ENCODE measurements at places on chromosomes 3 and 15. TPM values are rescaled to one million over a fixed set of nuclear protein-coding genes. Genes with fewer than 3 reads are reported as not detected.

CCR3 gene
- 0.29 TPM for total RNA-seq

TUSC7 gene
- total RNA-seq = not detected

SPTBN5 gene
- not detected for total RNA-seq

SPINK8 gene
- total RNA-seq = not detected

GRK7 gene
- not detected for total RNA-seq

CPN2 gene
- total RNA-seq = not detected

REC114 gene
- total RNA-seq = not detected

CCR1 gene
- 0.35 TPM for total RNA-seq

GRAMD2A gene
- 0.33 TPM for total RNA-seq

CCR8 gene
- total RNA-seq = not detected

COL6A6 gene
- total RNA-seq = not detected

DNA sequence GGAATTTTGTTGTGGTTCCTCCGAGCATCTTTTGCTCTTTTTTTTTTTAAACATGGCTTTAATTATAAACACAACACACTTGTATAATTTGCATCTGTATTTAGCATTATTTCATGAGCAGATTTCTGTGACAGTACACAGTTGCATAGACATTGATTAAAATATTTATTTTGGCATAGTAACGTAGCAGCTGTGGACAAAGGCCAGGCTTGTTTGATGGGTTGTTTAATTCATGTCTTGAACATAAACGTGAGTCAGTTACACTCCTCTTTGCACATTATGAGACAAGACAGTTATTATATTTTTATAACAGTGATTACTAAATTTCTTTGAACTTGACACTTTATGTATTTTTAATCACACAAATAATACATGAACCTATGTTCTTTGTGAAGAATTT, 182.5 kb downstream of the CACNA2D3 start:
- DNase-seq = no peak

DNA sequence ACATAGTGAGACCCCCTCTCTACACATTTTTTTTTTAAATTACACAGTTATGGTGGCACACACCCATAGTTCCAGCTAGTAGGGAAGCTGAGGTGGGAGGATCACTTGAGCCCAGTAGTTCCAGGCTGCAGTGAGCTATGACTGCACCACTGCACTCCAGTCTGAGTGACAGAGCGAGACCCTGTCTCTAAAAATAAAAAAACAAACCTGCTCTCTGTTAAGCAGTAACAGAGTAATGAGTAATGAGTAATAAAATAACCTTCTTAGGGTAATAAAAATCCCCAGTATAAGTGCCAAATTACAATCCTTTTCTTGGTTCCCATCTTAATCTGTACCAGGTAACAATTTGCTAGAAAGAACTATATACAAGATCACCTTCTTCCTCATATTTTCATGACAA, 65.9 kb upstream of the PLXND1 start:
- no peak for DNase-seq

GRCh38 chr15:60916679-60917460, 312.2 kb downstream of the RORA start:
- DNase-seq = peak; percentile 75

GRCh38 chr3:26068890-26069289, 279.0 kb downstream of the OXSM start:
- no peak for DNase-seq

GRCh38 chr3:38207254-38208003, 42.1 kb downstream of the OXSR1 start:
- DNase-seq = no peak

DNA sequence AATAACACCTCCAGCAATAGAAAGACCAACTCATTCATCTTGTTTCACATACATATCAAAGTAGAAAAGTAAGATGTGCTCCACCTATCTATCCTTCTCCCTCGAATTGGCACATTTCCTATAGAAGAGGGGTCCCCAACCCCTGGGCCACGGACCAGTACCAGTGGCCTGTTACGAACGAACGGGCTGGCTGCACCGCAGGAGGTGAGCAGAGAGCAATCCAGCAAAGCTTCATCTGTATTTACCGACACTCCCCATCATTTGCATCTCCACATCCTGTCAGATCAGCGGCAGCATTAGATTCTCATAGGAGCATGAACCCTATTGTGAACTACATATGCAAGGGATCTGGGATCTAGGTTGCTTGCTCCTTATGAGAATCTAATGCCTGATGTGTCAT, 95.0 kb upstream of the CGNL1 start:
- no peak for DNase-seq

DNA sequence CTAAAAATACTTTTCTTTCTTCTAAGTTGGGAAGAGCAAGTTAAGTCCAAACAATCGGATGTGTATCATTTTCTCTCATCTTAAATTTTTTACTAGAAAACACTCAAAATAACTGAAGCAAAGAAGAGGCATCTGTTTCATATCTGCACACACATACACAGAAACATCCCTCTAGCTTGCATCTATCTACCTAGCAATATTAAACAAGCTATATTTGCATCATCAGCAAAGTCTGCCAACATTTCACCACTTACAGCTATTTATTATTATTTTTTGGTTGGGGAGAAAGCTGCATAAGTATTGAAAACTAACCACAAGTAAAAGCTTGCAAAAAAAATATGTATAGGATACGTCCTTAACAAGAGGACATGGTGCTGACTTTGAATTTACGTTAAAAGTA, 1.9 kb downstream of the GOLIM4 start:
- no peak for DNase-seq

- DNase-seq = no peak
These were observed 52.9 kb downstream of the PGBD4 start for GRCh38 chr15:34154725-34155204.

DNA sequence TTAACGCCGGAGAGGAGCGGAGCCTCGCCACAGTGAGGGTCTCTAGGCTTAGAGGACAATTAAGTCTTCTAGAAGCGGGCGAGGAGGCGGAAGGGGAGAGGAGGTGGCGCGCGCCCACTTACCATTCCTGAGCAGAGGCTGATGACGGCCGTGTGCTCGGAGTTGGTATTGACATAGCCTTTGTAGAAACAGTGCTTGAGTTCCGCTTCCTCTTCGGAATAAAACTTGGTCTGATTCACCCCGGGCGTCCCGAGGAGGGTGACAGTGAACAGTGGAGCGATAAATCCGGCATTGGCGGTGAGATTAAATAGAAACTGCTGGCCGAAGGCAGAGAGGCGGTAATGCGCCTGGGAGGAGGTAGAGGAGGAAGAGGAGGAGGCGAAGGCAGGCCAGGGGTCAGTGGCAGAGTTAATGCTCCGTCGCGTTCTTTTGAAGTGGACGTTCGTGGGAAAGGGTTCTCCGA, 1.3 kb downstream of the ADAMTS9 start:
- DNase-seq = peak; percentile 13

GRCh38 chr3:182220471-182220870, 508.7 kb downstream of the SOX2 start:
- DNase-seq = no peak

GRCh38 chr3:149790698-149791097, 1.7 kb downstream of the ANKUB1 start:
- DNase-seq = no peak

DNA sequence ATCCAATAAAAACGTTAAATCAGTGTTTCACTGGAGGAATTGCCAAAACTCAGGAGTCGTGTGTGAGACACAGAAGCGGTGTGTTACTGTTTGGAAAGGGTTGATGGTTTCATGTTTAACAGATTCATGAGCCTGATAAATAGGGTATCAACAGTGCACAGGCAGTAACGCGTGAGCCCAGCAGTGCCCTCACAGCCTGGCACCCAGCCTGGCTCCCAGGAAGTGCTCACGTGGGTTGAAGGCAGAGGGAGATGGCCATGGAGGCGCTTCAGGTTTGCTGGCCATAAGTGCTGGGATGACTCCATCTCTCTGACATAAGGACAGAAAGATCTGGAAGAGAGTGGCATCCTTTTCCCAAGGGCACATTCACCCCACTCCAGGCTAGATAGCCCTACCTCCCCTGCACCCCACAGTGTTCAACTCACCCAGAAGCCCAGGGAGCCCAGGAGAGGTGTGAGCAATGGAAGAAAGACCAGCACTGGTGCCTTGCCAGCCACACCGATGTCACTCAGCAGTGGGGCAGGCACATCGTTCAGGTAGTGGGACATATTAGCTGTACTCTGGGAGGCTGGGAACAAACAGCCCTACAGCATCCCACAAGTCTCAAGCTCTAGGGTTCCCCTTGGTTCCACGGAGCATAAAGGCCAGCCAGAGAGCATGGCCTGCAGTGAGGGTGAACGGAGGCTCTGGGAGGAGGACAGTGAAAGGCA, 164.3 kb downstream of the LRRK1 start:
- DNase-seq = no peak

GRCh38 chr15:26686547-26687187, 86.2 kb downstream of the GABRB3 start:
- DNase-seq = no peak

DNA sequence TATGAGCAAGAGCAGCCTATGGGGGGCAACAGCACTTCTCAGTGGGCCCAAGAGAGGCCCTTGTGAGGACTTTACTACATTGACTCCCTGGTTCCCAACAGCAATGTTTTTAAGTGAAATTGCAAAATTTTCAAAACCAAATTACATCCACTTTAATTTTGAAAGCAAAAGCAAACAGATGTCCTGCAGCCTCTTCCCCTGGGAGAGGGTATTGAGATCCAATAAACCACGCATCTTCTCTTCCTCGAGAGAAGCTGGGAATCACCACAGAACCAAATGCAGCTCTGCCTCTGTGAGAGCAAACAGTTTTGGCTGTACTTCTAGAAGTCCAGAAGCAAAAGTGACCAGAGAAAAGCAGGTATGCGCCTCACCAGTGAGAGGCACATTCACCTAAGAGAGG, 25.2 kb downstream of the NMNAT3 start:
- DNase-seq = no peak

DNA sequence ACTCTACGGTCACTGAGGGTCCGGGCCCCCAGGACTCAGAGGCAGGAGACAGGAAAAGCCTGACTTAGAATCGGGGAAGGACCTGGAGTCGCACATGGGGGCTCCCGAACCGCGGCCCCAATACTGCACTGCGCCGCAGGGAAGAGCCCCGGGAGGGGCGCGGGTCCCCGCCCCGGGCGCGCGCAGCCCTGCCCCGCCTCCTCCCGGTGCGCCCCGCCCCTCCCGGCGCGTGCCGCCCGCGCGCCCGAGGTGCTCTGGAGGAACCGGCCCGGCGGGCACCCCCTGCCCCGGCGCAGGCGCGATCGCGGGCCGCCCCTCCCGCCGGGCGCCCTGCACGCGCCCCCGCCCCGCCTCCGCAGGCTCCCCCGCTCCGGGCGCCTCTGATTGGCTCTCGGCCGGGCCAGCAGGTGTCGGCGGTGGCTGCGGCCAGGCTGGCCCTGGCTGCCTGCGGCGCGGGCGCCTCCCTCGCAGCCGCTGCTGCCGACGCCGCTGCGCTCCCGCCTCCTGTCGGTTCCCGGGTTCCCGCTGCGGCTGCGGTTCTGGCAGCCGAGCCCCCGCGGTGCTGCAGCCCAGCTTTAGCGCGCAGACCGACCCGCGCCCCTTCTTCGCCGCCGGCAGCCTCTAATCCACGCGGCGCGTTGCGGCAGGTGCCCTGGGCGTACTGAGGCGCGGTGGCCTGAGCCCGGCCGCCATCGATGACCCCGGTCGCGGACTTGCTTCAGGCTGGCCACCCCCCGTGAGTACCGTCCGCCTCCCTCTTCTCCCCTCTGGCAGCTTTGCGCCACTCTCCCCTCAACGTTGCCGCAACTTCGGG, at the start of gene MYRIP:
Gene MYRIP, plus strand, starts transcription at position 429 of the 814 bp plus-strand sequence. CDS start 91,208 bp downstream, outside the sequence.
- no peak for DNase-seq

- no peak for DNase-seq
These were observed 31.2 kb downstream of the SLC22A14 start for GRCh38 chr3:38313263-38313662.

All from H4 (cell line).